ENCODE measurements at places on chromosomes 2 and 18.
A peak's percentile ranks its signal among the peaks of the same experiment; 100 is the strongest.

- DNase-seq, result no peak
Observed at GRCh38 chr2:72261076-72261475, 113.4 kb upstream of the CYP26B1 start.

DNA sequence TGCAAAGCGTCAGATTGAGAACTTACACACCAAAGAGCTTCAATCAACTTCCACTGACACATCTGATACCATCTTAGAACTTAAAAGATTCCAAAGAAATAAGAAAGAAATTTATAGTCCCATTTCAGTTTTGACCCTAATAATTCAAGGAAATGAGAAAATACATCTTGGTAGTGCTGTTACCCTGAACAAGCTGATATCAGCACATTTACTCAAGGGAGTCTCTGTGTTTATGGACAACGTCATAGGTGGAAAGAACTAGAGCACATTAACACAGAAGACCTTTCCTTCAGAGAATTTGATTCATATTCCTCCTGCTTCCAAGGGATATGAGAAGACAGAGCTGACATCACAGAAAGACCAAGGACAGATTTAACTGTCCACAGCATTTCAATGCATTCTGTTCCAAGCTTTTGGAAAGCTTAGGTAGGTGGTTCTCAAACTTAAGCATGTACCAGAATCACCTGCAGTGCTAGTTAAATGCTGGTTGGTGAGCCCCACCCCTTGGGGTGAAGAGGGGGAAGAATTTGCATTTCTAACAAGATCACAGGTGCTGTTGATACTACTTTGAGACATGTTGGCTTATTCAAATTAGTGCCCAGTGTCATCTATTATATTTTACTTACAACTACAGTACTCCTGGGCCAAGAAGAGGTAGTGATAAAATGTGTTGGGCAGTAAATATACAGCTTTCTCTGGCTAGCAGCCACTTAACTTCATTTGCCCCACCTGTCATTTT is 59.8 kb downstream of the LDAH start:
- DNase-seq, result no peak

GRCh38 chr18:44777457-44778192 is 96.9 kb downstream of the SETBP1 start:
- DNase-seq, result no peak

DNA sequence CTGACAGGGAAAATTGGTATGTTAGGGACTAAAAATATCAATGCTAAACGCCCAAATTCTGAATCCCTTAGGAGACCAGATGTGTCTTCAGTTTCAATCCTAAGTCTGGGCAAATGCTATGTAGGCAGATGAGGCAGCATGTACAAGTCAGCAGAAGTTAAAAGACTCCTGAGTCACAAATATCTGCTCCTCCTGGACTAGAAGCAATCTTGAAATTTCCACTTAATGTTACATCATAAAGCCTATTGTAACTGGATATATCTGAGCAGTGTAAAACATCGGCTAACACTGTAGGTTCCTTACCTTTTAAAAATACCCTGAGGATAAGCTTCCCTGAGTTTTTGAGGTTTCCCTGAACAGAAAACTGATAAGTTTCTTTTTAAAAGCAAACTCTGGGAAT is 1087.6 kb upstream of the PIK3C3 start:
- DNase-seq, result peak; percentile 74

DNA sequence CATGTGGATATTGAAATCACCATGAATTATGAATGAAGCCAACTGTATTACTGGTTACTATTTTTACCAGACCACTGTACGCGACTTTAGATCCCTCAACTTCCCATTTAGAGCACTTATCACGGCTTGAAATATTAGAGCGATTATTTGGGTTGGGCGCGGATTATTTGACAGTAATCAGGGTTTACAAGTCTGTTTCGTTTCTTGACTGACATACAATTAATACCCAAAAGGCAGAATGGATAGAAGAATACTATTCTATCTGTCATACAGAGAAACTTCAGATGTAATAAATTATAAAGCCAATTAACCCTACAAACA is 496 bp upstream of the NAPG start:
- DNase-seq, result no peak

GRCh38 chr2:157751462-157752058 is 122.9 kb upstream of the ACVR1C start:
- DNase-seq, result no peak

DNA sequence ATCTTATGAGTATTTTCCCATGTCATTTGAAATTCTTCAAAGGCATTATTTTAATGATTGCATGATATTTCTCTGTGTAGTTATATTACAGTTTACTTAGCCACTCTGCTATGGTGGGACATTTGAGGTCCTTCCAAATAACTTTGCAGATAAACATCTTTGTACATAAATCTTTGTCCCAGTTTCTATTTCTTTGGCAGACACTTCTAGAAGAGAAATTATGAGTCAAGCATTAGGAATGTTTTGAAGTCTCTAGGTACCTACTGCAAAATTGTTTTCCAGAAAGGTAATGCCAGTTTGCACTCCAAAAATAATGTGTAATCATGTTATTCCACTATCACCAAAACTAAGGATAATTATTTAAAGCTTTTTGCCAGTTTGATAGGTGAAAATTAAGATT is 149.7 kb downstream of the EN1 start:
- DNase-seq, result no peak

DNA sequence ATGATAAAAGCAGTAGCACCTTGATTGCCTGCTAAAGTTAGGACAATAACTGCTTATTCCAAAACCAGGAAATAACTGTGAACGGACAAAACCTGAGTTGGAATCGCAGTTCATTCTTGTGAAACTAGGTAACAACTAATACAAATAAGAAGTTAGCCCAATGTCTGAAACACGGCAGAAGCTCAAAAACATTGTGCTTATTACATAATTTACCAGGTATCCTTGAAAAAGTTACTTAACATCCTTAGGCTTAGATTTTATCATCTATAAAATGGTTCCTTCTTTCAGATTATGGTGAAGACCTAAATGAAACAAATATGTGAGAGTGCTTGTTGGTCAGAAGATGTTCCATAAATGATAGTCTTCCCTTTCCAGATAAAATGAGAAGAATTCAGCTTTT is 32.4 kb downstream of the RTN4 start:
- no peak for DNase-seq

GRCh38 chr2:106129592-106129991 is 64.5 kb downstream of the UXS1 start:
- no peak for DNase-seq

GRCh38 chr18:35095983-35096676 is 54.9 kb downstream of the MAPRE2 start:
- DNase-seq, result no peak
